PC-3 (cell line): ENCODE measurements at places on chromosomes 3 and 15. TPM values are rescaled to one million over a fixed set of nuclear protein-coding genes. Genes with fewer than 3 reads are reported as not detected.
A peak's percentile ranks its signal among the peaks of the same experiment; 100 is the strongest.

DNA sequence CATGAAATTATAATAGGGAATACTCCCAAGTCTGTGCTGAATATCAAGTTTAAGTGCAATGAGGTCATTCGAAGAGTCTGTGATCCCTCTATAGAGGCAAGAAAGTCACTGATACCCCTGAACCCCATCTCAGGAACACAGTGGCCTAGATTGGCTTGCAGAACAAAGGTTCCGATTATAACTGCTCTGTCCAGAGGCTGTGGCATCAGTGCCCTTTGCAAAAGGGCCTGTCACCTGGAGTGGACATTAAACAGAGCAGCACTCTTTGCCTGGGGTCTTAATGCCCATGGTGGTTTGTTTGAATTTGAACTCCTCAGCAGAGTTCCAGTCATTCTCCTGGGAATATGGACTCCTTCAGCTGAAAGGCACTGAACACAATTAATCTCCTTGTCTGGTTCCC lies 93.9 kb upstream of the SLCO3A1 start:
- H3K27ac ChIP-seq: no peak overlapping the region
- peaks cover 80% of the 10 kb centered on the region for H3K27me3 ChIP-seq
- no peak for DNase-seq
- no peak overlapping the region for H3K4me3 ChIP-seq
- no peaks in the 10 kb centered on the region for H3K4me1 ChIP-seq

- H3K27me3 ChIP-seq: peaks cover 34% of the 10 kb centered on the region; the same call in 1 of the 2 replicates
- H3K36me3 ChIP-seq: no peaks in the 10 kb centered on the region
- no peaks in the 10 kb centered on the region for H3K4me1 ChIP-seq
- H3K27ac ChIP-seq: no peak overlapping the region
Observed at GRCh38 chr15:79257454-79257853, 25.1 kb upstream of the ANKRD34C start.

DNA sequence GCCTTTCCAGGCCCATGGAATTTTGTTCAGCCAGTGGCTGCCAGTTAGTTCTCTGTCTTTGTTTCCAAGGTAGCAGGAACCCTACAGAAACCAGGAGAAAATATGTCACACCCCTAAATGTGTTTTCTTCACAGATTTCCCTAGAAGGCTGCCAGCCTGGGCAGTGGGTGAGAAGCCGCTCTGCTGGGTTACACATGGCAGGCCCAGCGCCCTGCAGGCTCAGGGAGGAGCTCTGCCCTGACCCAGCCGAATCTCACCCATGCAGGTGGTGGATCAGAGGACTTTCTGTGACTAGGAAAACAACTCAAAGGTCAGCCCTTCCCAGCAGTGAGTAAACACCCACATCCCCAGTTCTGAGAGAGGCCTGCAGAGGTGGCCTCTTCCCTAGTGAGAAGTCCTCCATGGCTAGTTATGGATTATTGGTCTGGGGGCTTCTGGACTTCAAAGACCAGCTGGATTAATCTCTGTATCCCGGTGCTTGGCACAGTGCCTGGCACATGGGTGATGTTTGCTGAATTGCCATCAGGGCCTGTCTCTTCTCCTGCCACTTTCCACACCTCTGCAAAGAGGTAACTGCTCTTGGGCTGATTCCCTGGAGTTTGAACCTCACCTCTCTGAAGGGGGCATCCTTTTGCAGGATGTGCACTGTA lies 34.7 kb upstream of the BDH1 start:
- DNase-seq: peak; percentile 9
- no peaks in the 10 kb centered on the region for H3K27me3 ChIP-seq
- H3K4me3 ChIP-seq: no peak overlapping the region
- H3K27ac ChIP-seq: no peak overlapping the region
- no peaks in the 10 kb centered on the region for H3K4me1 ChIP-seq

- no peaks in the 10 kb centered on the region for H3K36me3 ChIP-seq
- peaks cover 27% of the 10 kb centered on the region for H3K4me1 ChIP-seq
- H3K27ac ChIP-seq: no peak overlapping the region
- no peak overlapping the region for H3K4me3 ChIP-seq
- no peaks in the 10 kb centered on the region for H3K27me3 ChIP-seq
Observed at GRCh38 chr15:85440451-85440850, 60.0 kb downstream of the AKAP13 start.

DNA sequence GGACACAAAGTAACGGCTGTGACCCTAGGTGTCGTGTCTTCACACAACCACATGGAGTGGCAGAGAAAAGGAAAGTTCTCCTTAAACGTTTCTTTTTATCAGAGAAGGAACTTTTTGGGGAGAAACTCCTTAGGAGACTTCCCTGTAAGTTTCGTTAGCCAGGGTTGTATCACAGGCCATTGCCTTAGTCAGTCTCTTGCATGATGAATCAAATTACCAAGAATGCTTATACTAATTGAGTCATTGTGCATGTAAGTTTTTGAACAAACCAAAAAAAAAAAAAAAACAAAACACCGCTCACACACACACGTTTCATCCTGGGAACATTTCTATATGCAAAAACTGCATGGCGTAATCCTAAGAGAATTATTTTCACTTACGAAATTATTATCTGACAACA lies 150.4 kb upstream of the SATB1 start:
- DNase-seq: peak; percentile 85
- H3K4me3 ChIP-seq: peak overlapping the region; percentile 33; the same call in 1 of the 2 replicates

DNA sequence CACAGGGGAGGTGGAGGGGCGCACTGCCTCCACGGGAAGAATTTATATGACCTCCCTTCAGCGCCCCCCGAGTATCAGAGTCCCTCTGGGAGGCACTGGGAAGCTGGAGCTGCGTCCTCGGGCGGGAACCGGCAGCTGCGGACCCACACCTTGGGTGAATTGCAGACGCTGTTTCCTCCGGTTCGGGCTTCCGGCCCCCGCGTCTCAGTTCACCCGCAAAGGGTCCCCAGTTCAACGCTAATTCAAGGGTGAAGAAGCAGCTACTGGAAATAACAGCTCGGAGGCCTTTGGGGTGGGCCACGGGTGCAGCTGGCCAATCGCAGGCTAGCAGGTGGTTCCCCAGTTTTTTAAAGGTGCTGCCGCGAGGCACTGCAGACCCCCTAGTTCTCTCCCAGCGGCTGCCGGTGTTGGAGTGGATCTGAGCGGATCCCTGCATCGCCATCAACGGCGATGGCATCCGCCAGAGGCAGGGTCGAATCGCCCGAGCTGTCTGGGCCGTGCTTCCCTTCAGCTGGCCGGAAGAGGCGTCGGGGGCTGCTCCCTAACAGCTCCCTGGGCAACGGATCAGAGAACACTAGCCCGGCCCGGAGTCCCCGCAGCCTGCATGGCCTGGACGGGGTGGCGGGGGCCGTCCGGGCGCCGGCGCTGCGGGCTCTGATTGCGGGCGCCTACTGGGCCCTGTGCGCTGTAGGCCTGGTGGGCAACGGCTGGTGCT lies 19.4 kb upstream of the ADAMTS7 start:
- H3K27ac ChIP-seq: no peak overlapping the region
- no peak for DNase-seq

- no peaks in the 10 kb centered on the region for H3K27me3 ChIP-seq
- H3K27ac ChIP-seq: no peak within 1 kb of the TSS
- H3K4me3 ChIP-seq: no peak within 1 kb of the TSS
- peak; percentile 35 for DNase-seq
- H3K36me3 ChIP-seq: no peaks in the 10 kb centered on the region; the same call in 1 of the 2 replicates
Observed at GRCh38 chr3:46370839-46371518, at the start of gene CCR5. CCR5 (plus strand) TSS chr3:46370946; CDS start chr3:46372903, 1,957 bp downstream.

- H3K27ac ChIP-seq: no peak overlapping the region
- H3K4me3 ChIP-seq: no peak overlapping the region
- peaks cover 67% of the 10 kb centered on the region for H3K4me1 ChIP-seq
- no peak for DNase-seq
- no peaks in the 10 kb centered on the region for H3K27me3 ChIP-seq
Observed at GRCh38 chr3:4738737-4739274, 240.4 kb upstream of the BHLHE40 start.

GRCh38 chr3:189507856-189508255 lies 123.3 kb upstream of the TP63 start:
- peaks cover 8% of the 10 kb centered on the region for H3K4me1 ChIP-seq
- no peaks in the 10 kb centered on the region for H3K27me3 ChIP-seq
- no peak overlapping the region for H3K4me3 ChIP-seq
- H3K27ac ChIP-seq: no peak overlapping the region

CCDC33 gene
- total RNA-seq: 0.77 TPM in 1 of 2 replicates, not detected in the other

PPARG gene
- 208 and 250 TPM in 2 replicates for total RNA-seq

SLC9A9 gene
- 0.07 TPM in 1 of 2 replicates, not detected in the other for total RNA-seq

PCLAF gene
- total RNA-seq: 34.7 and 52.4 TPM in 2 replicates

LRRC2 gene
- 0.26 and 0.35 TPM in 2 replicates for total RNA-seq

ADPRH gene
- 4.7 and 5.6 TPM in 2 replicates for total RNA-seq
